ENCODE measurements at places on chromosomes 3 and 15.

DNA sequence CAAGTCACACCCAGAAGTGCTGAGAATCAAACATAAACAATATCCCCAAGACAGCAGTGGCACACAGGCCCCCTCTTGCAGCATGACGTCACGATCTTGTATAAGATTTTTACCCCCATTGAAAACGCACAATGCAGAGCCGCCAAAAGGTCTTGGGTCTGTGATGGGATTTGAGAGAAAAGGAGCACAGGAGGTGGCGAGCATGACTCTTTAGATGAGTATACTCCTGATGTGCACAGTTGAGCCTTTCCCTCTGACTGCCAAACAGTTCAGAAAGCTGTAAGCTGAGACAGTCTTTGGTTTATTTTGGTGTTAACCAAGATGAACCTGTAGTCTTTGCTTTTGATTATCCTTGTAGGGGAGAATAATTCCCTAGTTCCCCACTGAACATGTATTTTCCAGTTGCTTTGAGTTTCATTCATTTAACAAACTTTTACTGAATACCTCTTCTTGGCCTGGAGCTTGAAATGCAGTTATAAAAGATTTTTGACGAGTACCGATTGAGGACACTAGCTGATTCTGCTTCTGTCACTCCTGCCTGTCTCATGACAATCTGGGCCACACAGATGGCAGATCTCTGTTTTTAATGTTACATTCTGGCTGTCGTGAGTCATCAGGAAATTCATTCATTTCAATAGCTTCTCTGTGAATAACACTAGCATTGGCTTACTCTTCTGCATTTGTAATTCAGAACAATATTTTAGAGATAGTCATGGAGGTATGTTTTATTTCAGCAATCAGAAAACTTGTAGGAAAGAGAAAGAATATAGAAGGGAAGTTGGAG lies 28.9 kb downstream of the CFAP91 start:
- no peak for DNase-seq

GRCh38 chr3:124556636-124557035 lies 173.6 kb upstream of the UMPS start:
- DNase-seq: no peak

GRCh38 chr15:34883042-34883441 lies 86.5 kb downstream of the AQR start:
- DNase-seq: no peak

GRCh38 chr15:101024706-101025500 lies 105.7 kb downstream of the LRRK1 start:
- DNase-seq: no peak

DNA sequence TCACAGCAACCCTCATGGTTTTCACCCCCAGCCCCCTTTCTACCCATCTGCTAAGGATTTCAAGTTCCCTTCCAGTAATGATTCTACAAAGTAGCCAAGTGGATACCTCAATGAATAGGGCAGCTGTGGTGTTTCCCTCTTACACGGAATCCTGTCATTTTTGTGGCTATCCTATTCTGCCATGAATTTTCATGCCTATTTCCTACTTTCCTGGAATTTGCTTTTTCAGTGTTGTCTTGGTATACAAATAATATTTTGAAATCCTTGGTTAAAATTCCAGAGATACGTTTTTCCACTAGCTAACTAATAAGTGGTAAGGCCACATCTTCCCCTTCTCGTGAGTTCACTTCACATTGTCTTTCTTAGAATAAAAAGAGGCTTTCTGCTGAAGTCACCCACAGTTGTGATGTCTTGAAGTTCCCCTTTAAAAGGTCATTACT lies 7.5 kb downstream of the ADPRH start:
- no peak for DNase-seq

- no peak for DNase-seq
These were observed 941 bp upstream of the SLC26A6 start for GRCh38 chr3:48636149-48636655.

DNA sequence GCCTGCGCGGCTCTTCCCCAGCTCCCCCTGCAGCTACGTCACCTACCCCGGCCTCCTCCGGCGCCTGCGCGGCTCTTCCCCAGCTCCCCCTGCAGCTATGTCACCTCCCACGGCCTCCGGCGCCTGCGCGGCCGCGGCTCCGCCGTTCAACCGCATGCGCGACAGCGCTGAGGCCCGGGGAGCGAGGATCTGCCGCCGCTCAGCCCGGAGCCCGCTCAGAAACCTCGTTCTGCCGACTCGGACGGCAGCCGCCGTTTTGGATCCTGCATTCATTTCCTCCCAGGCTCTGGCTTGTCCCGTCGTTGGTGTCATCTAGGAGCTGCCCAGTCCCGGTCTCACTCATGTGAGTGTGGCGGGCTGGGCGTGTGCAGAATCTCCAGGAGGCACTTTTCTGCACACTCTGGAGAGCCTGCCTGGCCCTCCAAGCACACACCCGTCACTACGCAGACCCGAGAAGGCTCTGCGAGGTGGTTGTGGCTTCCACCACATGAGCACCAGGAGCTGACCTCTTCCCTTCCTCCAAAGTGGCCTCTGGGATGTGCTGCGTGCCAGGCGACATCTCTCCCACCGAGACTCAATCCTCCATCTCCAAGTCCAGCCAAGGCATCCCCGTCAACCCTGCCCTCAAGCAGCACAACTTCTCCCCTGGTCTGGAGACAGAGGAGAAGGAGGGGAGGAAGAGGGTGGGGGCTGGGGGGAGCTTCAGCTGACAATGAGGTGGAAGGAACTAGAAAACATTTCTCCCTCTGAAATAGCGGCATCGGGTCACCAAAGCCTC lies 165.3 kb downstream of the CHSY1 start:
- no peak for DNase-seq

- DNase-seq: no peak
These were observed 18.3 kb downstream of the PPARG start for GRCh38 chr3:12307136-12307535.

- DNase-seq: no peak
These were observed 5.2 kb upstream of the PRKCD start for GRCh38 chr3:53155760-53156159.

DNA sequence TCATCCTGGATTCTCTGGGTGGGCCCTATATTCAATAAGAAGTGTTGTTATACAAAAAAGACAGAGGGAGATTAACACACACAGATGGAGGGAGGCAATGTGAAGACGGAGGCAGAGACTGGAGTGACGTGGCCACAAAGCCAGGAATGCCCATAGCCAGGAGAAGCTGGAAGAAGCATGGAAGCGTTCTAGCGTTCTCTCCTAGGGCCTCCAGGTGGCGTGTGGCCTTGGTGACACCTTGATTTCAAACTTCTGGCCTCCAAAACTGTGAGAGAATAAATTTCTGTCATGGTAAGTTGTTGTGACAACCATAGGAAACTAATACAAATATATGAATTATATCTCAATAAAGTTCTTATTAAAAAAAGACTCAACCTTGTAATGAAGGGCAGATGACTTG lies 21.3 kb downstream of the THBS1 start:
- no peak for DNase-seq

DNA sequence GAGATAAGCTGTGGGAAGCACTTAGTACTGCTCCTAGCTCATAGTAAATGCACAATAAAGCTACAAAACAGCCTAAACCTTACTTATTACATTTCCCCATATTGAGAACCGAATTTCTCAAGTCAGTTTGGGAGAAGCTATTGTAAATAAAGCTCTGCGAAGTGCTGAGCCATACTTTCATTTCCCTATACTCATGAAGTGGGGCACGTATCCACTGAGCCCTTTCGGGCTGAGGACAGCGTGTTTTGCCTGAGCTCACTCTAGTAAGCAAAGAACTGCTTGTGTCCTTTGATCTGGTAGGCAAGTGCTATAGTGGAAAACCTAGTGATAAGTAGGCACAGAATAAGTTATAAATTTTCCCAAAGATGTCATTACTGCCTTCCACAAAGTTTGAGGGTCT lies 165.0 kb downstream of the RSL24D1 start:
- no peak for DNase-seq

DNA sequence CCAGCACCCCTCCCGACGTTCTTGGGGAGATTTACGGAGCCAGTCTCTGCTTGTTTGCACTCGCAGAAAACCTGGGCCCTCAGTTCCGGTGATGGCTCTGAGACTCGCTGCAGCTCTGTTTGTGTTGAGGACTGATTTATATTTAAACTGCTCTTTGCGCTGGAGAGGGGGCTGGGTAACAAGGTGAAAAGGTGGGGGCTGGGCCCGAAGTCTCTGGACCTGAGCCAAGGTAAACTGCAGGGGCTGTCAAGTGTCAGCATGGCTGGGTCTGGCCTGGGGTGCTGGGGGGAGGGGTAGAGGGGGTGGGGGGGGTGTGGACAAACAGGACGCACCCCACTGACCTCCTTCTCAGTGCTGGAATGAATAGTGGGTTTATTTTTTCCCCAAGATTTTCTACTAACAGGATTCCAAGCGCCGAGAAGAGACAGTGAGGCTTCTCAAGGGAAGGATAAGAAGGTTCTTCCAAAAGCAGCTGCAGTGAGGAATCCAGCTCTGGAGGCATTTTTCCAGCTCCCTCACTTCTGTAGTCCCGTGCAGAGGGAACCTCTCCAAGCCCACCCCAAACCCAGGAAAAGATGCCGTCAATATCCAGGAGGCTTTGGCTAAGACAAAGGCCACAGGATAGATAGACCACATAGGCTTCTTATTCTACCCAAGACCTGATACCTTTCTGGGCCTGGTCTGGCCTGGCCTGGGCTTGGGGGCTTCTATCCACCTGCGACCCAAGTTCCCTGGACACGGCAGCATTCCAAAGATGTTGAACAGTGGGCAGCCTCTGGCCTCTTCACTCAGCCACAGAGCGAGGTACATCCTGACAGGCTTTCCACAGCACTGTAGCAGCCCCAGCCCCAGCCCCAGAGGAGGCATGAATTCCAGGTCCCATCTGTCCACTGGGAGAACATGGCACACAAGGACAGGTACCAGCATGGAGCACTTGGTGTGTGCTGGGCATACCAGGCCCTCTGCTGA lies 938 bp upstream of the SLCO2A1 start:
- no peak for DNase-seq

DNA sequence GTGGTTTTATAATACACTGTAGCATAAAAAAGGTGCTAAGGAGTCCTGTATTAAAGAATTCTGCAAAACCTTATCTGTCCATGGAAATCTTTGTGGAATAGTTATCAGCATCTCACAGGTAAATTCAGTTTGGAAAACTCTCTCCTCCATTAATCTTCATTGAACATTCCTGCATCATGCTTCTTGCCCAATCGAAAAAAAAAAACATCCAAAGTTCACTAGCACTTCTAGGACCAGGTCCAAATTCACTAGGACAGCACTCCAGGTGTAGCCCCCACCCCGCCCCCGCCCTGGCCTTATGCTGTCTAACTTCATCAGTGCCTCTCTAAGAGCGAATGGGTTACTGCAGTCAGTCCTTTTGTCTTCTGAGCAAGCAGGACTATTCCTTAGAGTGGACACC lies 138.6 kb downstream of the PLD1 start:
- DNase-seq: no peak

DNA sequence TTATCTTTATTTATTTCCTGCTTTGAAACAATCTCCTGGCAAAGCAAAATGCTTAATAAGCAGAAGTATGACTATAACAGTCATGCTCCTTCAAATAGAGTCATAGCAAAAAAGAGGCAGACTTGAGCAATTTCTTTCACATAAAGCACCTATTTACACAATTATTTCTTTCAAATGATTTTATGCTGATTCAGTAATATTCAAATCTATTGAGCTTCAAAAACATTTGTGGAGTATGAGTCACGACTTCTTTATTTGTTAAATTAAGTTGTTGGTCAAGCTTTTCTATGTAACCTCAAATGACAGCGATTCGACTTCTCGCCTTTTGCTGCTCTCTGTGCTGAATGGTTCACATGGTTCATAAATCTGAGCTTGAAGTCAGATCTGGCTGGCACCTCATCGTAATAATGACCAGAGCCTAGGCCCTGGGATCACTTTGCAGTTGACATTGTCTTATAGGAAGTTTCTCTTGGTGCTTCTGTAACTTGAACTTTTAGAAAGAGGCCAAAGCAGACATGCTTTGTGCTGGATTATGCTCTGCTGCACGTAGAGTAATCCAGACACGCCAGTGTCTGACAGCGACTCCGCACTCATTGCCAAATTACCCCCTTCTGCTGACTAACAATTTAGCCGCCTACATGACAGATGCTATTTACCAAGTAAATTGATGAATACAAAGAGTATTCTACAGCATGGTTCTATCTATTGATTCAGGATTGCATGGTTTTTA lies 139.0 kb downstream of the MCTP2 start:
- DNase-seq: no peak

DNA sequence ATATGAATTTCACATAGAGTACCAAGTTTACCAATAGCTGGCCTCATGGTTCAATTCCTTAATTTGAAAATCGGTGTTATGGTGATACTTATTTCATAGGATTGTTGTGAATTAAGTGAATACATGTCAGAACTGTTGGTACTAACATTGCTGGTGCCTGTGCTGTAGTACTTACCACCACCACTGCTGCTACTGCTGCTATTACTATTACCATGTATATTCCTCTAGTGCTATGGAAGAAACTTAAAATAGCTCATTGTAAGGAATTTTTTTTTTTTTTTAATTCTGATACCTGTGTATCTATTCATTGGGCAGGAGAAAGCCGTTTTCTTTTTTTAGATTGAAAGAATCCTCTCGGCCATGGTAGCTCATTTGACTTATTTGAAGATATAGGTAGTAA lies 3.6 kb downstream of the FYTTD1 start:
- DNase-seq: no peak

DNA sequence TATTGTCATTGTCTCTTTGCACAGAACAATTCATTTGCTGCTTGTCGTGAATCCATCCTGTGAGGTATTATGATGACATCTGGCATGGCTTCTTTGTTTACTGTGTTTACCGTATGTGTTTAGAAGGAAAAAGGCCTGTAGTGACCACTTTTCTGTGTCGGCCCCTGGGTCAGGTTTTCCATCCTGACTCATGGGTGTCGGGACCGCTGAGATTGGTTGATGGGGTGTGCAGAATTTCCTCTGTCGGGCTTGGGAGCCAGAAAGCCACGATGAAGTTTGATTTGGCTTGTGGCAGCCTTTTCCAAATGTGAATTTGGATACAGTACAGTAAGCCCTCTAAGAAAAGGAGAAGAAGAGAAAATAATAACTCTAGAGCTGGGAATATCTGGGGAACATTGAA lies 113.5 kb downstream of the FNDC3B start:
- DNase-seq: no peak

DNA sequence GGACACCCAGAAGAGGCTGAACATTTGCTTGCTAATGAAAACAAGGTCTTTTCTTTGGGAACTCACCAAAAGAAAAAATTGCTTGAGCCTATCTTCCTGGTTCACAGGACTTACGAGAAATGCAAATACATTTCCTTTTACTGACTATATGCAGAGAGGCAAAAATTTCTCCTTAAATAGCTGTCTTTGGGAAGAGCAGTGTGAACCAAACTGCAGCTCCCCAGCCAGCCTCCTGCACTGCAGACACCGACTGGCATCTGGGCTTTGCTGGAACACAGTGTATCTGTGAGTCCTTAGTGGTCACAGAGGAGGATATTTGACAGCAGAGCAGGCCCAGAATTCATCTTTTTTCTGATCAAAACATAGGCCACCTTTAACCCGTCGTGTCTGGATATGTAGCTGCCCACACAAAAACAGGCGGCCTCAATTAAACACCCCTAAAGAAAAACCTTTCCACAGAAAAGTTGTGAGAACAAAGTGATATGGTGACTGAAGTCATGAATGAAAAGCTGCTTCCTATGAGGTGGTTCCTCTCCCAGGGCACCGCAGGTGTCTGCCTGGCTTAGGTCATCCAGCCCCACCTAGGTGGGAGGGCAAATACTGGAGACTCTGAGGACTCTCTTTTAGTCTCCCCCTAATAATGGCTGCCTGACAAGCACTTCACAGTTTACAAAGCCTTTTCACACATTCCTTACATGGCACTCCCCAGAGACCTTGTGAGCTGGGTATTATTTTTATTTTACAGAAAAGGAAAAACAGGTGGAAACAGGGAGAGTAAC lies 46.1 kb upstream of the TMEM158 start:
- no peak for DNase-seq

Data from CD4-positive, alpha-beta T cell treated with Interleukin-17A for 4 hours (primary cell).